ENCODE measurements at places on chromosomes 2 and 18.

- DNase-seq, result no peak
Observed at GRCh38 chr2:101827246-101827645, 129.7 kb downstream of the MAP4K4 start.

DNA sequence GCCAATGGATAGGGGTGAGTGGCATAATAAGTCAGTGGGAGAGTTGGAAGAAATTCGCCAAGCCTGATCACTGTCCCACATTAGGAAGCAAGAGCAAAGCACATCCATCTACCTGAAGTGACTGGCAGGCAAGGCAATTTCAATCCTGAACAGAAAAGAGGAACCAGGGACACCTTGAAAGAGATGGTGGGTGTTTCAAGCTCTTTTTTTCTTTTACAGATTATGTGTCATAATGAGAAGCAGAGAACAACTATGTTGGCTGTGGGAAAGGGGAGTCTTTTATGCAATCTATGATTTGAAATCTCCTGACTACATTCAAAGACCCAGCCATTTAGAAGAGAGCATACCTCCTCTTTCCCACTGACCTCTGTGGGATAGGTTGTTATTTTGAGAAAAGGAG lies 63.5 kb downstream of the TGIF1 start:
- DNase-seq, result no peak

DNA sequence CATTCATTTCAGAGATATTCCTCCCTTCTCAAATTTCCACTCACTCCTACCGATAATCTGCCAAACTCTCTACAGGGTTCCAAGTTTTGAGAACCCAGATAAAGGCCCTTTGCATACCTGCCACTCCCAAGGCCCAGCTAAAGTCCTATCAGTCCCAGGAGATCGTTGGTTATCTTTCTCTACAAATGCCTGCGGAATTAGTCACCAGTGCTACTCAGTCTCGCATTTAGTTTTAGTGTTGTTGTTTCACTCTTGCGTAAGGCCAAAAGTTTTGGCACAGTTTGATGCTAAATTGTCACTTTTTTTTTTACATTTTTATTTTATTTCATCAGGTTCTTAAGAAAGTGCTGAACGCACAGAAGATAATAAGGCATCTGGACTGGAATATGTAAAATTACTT lies 29.2 kb upstream of the SETBP1 start:
- DNase-seq, result no peak

GRCh38 chr2:36553683-36554082 lies 44.3 kb downstream of the FEZ2 start:
- DNase-seq, result no peak

- peak; percentile 52 for DNase-seq
Observed at GRCh38 chr18:3525870-3526420, 76.0 kb downstream of the TGIF1 start.

DNA sequence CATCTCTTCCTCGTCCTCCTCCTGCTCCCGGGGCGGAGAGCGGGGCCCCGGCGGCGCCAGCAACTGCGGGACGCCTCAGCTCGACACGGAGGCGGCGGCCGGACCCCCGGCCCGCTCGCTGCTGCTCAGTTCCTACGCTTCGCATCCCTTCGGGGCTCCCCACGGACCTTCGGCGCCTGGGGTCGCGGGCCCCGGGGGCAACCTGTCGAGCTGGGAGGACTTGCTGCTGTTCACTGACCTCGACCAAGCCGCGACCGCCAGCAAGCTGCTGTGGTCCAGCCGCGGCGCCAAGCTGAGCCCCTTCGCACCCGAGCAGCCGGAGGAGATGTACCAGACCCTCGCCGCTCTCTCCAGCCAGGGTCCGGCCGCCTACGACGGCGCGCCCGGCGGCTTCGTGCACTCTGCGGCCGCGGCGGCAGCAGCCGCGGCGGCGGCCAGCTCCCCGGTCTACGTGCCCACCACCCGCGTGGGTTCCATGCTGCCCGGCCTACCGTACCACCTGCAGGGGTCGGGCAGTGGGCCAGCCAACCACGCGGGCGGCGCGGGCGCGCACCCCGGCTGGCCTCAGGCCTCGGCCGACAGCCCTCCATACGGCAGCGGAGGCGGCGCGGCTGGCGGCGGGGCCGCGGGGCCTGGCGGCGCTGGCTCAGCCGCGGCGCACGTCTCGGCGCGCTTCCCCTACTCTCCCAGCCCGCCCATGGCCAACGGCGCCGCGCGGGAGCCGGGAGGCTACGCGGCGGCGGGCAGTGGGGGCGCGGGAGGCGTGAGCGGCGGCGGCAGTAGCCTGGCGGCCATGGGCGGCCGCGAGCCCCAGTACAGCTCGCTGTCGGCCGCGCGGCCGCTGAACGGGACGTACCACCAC lies 2.1 kb downstream of the GATA6 start:
- peak; percentile 71 for DNase-seq

DNA sequence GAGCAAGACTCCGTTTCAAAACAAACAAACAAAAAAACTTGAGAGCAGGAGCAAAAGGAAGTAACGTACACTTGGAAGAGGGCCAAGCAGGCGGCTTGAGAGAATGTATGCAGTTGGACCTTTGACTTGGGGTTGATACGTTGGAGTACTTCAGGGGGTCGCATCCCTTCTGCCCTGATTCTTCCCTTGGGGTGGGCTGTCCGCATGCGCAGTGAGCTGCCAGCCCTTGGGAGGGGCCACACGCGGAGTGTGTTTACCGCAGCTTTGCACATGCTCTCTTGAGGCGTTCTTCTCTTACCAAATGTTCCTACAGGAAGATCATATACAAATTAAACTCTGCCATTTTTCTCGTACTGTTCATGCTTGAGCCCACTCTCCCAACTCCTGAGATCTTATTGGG lies 38.1 kb upstream of the SOCS6 start:
- no peak for DNase-seq

- DNase-seq, result no peak
Observed at GRCh38 chr2:109619032-109619615, 5.0 kb downstream of the SOWAHC start.

DNA sequence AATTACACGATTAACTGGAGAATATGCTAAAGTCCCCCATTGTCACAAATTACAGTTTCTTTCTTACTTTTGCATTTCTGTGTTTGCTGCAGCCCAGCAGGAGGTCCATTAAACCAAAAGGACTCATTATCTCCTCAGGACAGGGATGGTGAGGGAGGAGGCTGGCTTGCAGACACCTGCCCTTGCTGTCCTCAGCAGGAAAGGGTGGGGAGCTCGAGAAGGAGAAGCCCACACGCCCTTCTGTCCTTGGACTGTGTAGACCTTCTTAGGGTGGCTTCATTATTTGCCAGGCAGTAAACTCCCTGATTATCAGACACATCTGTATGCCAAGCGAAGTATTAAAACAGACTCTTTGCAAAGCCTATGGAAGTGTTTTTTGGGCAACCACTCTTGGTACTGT lies 196.0 kb downstream of the LDLRAD4 start:
- no peak for DNase-seq

- DNase-seq, result no peak
Observed at GRCh38 chr2:11393711-11394236, 49.3 kb upstream of the ROCK2 start.

DNA sequence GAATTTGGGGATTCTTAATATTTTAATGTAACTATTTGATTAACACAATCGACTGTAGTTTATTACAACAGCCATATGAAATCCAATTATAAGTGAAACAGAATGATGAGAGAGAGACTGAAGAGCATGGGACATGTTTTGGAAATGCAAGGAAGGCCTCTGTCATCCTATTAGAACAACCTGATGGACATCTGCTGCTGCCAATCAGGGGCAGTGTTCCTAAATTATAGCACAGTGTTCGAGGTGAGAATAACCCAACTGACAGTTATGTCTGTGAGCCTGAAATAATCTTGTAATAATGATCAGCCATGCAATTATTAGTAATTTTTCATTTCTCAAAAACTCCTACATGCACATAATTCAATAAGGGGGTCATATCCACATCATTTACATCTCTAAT lies 73.6 kb downstream of the CCDC141 start:
- no peak for DNase-seq

DNA sequence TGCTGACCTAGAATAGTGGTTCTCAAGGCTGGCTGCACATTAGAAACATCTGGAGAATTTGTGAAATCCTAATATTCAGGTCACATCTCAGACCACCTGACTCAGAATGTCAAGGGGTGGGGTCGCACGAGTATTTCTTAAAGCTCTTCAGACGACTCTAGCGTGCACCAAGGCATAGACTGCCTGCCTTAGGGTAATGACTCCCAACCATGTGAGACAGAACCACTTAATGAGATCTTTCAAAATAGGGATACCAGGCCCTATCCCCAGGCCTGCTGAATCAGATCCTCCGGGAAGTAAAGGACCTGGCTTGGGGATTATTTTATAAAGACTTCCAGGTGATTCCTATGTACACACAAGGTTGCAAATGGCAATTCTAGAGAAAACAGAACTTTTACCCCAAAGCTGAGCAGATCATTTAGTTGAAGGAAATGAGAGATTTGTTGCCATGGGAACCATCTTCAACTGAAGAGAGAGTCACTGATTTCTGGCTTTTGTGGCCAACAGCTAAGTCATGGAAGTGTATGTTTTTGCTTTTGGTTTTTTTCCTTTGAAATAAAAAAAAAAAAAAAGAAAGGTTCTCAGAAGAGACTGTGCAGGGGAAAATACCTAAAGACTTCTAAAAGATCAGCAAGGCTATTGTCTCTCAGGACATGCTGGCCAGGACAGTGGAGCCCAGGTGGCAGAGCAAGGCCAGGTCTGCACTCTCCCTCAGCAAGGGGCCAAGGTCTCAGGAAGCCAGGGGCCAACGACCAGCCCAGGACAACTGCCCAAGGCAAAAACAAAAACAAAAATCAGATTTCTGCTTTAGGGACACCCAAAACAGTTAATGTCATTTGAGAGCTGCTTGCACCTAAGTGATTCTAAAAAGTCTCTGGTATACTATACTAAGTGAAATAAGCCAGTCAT lies 15.3 kb upstream of the LOXHD1 start:
- DNase-seq, result no peak

- DNase-seq, result no peak
Observed at GRCh38 chr2:142650601-142651000, 226.9 kb upstream of the KYNU start.

DNA sequence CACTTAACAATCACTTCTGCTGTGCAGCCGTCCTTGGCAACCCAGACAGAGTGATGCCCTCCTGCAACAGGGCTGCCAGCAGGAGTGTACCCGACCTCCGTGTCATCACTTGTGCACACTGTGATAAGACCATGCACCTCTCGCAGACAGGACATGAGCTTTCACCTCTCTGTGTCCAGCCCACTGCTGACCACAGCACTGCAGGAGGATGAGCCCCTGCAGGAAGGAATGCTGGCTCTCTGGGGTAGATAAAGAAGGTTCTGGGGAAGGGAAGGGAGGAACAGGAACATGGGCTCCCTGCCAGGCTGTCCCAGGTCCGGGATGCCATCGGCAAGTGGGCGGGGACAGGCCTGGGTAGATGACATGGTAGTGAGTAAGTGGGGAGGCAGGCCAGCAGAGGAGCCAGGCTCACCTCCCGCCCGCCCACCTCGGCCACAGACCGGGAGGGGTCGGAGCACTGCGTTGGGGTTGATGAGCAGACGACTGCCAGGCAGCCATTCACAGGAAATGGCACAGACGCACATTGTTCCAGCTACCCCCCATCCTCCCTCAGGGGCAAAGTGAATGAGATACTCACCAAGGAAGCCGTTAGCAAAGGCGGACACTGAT lies 18.6 kb upstream of the COL6A3 start:
- DNase-seq, result no peak

GRCh38 chr18:77138270-77138669 lies 5.7 kb upstream of the MBP start:
- no peak for DNase-seq

DNA sequence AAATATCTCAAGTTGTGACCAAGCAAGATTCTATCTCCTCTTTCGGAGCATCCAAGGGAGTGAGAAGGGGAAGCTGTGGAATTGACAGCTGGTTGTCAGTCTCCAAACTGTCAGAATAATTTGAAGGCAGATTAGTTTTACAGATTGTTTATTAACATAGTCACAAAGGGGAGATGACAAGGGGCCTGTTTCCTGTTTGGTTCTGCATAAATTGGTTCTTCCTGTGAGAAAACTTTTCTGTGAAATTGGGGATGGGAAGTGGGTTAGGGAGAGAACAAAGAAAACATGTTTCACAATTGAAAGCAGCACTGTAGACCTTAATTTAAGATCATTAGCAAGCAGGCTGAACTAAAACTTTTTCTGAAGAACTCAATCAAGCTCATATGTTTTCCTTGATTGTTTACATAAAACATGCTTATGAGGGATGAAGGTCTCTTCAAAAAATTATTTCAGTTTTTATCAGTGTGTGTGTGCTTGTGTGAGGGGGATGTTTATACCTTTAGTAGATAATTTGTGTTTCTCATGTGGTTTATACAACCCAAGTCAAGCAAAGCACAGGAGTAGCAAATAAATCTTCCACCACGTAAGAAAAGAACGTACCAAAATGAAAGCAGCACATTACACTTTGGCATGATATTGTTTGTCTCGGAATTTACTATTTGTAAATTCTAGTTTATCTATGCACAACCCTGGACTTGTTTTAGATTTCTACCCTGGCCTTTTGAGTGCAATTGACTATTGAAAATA lies 604.9 kb upstream of the CDH2 start:
- no peak for DNase-seq

DNA sequence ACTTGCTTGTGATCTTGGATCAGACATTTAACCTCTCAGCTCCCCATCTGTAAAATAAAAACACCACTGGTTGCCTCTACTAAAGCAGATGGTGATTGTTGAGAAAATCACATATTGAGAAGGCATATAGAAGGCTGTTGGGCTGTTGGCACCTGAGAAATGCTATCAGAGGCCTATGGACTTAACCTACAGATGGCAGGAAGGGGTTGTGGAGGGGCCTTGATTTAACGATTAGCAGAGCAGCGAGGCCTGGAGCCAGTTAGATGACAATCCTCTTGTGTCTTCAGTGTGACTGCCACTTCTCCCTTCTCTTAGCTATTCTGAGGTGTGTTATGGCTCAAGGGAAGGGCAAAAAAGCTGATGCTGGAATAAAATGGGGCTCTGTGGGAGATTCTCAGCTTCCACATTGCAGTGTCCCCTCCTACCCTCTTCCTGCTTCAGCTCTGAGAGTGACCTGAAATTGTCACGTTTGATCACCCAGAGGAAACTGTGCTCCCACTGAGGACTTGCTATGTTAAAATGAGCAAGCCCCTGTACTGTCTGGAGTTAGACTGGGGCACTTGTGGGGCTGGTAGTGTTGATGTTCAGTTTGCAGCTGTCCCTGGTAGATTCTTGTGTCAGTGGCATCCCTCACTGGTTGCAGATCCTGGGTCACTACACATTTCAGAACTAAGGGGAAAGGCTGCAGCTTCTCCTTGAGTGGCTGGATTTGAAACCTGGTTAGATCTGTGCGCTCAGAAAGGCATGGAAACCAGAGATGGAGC lies 31.5 kb downstream of the CXCR4 start:
- no peak for DNase-seq

GRCh38 chr2:74922592-74923227 lies 35.7 kb upstream of the POLE4 start:
- no peak for DNase-seq

Data from retina (tissue), 1 donor.